Stimulated activated naive B cell treated with anti-CD40 and anti-IgM and Interleukin-4, amounts not matched to agents 10 μg/mL and 1 μg/mL and 100 μg/mL, for 72 hours (primary cell): ENCODE measurements at places on chromosomes 2 and 18.
A peak's percentile ranks its signal among the peaks of the same experiment; 100 is the strongest.

GRCh38 chr2:31446848-31447247 lies 32.3 kb upstream of the XDH start:
- DNase-seq, result no peak

- DNase-seq, result no peak
These were observed 518.2 kb upstream of the RAB12 start for GRCh38 chr18:8091035-8091434.

DNA sequence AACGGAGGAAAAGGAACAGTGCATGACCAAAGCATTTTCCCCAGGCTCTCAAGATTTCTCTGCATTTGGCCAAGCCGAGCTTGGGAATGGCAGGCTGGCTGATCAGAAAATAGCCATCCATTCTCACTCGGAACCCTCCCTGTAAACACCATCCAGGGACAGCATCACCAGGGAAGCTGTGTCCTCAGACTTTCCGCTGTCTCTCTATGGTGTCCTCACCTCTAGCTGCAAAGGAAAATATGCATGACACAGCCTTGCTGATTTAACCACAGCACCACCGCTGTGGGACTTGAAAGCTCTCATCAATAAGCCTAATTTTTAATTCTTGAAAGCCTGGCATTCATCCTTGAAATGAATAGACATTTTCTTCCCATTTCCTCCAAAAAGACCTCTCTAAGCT lies 311.7 kb downstream of the EIPR1 start:
- DNase-seq, result no peak

GRCh38 chr18:8142131-8142711 lies 467.0 kb upstream of the RAB12 start:
- DNase-seq, result no peak

- DNase-seq, result no peak
These were observed 254.0 kb upstream of the SLC14A2 start for GRCh38 chr18:45361125-45361851.

DNA sequence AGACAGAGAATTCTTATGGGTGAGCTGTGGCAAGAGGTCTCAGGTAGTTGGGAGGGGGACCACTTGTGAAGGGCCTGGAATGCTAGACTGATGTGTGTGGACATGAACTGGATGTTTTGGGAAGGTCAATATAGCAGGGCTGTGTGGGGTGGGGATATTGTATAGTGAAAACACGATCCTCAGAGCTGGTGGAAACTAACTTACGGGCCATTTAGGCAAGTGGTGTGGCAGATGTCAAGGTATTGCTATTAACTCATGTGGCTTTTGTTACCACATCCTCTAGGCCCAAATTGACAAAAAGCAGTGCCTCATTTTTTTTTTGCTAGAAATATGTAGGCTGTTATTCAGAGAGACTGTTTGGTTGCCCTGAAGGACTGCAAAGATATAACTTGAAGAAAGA lies 8.0 kb upstream of the GALNT1 start:
- no peak for DNase-seq

DNA sequence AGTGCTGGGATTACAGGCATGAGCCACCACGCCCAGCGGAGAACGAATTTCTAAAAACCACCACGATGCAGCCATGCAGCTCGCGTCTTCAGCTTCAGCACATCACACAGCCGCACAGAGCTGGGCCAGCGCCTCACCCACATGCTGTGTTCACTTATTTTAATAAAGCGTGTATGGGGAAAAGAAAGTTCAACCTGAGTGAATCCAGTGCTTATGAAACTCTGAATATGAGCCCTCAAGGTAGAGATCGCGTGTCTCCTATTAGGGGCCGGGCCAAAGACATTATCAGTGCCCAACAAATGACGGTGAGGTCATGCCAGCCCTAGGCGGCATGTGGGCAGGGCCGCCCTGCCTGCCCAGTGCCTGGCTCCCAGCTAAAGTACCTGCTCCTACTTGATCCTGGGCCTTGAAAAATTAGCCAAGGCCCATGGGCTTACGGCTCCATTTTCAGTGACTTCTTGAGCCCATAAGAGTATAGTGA lies 44.3 kb downstream of the SPRED2 start:
- DNase-seq, result peak; percentile 59

DNA sequence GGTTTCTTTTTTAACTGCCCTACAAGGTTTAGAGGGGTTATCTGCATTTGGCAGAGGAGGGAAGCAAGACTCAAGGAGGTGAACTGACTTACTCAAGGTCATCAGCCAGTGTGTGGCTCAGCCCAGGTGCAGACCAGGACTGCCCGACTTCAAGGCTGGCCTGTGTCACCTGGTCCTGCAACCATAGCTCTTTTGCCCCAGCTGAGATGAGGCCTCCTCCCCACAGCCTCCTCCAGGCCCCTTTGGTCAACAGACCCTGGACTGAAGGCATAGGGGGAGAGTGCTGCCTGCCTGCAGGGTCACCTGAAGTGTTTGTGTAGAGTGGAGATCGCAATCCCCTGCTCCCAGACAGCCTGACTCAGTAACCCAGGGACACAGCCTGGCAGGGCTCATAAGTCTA lies 168.5 kb upstream of the GLI2 start:
- DNase-seq, result no peak

- DNase-seq, result no peak
These were observed 4.8 kb upstream of the ATP6V1C2 start for GRCh38 chr2:10716581-10716980.

DNA sequence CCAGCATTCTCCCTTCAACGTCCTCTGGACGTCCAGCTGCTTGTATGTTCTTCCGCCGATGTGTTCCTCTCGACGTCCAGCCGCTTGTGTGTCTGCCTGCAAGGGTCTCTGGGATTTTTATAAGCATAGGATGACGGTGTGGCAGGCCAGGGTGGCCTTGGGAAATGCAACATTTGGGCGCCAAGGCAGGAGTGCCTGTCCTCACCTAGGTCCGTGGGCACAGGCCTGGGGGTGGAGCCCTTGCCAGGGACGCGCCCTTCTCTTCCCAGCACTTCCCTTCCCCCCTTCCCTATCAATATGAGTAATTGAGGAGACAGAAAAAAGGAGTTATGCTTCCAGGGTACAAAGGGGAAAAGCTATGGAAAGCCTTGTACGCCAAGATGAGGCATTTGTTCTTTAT lies 6.4 kb downstream of the NLRC4 start:
- no peak for DNase-seq

DNA sequence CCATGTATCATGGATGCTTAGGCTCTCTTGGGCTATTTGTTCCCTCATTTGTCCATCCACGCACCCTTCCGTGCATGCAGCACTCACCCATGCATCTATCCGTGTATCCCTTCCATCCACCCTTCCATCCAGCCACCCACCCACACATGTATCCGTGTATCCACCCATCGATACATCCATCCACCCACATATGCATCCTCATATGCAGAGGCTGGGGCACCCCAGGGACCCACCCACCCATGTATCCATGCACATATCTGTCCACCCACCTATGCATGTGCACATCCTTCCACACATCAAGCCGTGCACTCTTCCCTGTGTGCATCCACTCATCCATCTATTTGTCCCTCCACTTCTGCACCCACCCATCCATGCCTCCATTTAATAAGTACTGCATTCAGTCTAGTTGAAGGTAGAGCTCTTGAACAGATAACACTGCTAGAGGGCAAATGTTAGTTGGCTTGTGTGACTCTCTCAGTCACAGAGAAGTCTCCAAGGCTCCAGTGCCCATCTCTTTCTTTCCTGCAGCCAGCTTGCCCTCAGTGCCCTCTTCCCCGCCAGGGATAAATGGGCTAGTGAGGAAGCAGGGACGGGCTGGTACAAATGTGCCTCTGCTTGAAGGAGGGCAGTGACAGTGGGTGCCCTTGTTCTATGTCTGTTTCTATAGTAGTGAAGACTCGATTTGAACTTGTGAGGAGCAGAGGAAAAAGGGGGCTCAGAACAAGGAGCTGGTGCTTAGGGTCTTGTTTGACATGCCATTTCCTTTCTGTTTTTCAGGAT lies 61.5 kb downstream of the EMILIN2 start:
- DNase-seq, result no peak

DNA sequence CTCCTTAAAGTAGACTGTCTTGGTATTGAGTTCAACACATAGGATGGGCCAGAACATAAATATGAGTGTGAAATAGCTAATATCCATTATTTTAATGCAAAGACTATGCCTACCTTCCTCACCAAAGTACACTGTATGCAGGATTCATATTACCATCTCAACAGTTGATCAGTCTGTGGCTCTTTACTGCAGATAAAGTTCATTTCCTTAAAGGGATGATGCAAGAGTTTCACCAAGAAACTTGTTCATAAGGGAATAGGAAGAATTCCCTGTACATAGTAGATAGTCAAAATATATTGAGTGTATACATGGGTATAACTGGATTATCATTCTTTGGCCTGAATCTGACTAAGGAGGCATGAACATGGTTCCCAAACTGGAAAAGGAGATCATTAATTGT lies 35.0 kb downstream of the MARS2 start:
- no peak for DNase-seq

- DNase-seq, result no peak
These were observed 131.4 kb downstream of the CD8B2 start for GRCh38 chr2:106618614-106619013.

DNA sequence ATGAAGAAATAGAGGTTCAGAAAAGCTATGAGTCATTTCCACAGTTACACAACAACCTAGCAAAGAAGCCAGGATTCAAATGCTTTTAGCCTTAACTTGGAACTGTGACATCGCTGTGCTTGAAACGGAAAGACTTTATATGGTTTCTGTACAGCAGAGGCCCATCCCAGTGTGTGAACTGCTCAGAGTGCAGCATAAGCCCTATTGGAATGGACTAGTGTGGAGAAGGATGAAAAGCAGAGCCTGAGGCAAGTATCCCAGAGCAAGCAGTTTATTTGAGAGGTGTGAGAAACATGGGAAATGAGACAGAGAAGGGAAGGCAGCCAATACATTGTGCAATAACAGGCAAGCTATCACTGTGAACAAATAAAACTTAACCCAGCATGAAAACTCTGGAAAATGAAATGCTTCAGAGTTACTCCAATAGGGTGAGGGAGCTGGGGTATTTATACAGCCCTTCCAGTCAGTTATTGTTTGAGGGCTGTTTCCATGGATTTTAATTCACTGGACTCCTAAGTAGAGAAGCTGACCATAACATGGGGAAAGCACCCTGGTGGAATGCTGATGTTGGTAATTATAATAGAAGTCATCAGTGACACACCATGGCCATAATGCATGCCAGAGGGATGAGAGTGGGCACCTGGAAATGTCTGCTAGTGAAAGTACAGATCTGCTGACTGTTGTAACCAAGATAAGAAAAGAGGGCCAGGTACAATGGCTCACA lies 254.0 kb upstream of the POU3F3 start:
- DNase-seq, result no peak

DNA sequence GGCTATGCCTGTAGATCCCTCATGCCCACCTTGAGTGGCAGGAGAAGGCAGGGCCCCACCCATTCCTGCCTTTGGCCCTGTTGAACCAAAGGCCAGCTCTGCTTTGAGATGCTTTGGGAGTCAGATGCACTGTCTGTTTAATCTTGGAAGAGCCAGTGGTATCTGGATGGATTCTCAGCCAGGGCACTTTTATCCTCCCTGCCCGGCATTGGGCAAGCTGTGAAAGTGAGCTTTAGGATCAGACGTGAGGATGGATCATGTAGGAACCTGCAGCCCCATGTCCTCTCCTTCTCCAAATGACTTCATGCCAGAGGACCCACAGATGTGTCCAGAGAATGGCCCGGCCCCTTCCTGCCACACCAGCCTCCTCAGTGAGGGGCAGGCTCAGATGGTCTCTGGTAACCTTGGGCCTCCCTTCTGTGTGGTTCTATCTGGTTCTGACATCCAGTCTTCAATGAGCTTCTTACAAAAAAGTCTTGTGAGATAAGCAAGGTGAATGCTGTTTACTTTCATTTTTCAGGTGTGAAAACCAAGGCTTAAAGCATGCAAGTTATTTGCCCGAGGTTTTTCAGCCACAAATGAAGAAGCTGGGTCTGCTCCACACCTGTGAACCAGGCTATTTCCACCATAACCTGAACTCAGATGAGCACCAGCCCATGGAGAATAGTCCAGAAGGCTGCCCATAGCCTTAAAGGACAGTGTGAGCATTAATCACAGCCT lies 123.8 kb downstream of the KCTD1 start:
- DNase-seq, result no peak

DNA sequence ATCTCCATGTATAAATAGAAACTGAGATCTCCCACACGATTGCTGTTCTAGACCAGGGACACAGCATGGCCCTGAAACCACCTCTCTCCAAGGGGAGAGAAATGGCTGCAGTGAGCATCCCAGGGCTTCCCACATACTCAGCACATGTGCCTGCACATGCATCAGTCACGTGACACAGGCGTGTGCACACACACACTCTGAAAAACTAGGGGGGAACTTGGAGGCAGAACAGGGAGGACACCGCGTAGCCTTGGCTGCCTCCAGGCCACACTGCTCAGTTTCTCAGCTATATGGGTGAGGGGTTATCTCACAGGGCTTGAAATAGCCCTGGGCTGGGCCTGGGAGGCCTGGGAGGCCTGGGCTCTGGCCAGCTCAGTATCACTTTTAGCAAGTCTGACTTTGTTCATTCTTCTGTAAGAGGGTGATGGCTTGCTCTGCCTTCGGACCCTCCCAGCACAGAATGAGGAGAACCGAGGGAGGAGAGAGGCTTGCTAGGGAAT lies 66.9 kb downstream of the EMX1 start:
- no peak for DNase-seq

DNA sequence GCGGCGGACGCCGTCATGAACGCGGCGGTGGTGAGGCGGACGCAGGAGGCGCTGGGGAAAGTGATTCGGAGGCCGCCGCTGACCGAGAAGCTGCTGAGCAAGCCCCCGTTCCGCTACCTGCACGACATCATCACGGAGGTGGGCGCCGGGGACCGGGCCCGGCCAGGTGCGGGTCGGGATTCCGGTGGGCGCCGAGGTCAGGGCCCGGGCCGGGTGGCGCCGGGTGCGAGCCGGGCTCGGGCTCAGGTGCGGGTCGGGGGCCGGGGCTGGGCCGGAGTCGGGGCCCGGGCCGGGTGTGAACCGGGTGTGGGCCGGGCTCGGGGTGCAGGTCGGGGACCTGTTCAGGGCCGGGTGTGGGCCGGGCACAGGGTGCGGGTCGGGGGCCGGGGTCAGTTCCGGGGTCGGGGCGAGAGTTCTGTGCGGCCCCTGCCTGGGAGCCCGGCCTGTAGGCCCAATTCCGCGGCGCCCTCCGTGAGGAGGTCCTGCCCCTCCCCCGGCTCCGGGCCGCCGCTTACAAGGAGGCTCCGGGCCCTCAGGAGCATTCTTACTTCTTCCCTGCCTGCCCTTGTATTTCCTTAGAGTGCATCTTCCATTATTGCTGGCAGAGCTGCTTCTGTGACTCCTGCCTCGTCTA lies 447 bp downstream of the TRAF3IP1 start:
- DNase-seq, result no peak

- no peak for DNase-seq
These were observed 372.6 kb downstream of the STK39 start for GRCh38 chr2:167874812-167875211.

- no peak for DNase-seq
These were observed 34.8 kb downstream of the ATOH8 start for GRCh38 chr2:85788603-85789002.

DNA sequence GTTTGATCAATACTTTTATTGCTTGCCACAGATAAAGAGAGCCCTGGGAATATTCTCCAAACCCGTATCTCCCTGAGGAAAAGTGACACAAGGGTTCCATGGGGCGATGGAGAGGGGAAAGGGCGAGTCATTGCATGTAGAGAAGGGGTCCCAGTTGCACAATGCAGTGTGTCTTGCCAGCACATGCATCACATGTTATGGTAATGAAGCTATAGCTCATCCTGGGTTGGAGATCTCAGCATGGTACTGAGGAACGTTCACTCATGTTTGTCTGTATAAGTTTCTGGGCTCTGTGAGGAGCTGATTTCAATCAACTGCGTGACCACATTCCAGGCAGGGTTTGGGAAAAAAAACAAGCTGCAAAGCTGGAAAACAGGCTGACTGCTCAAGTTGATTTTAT lies 220.7 kb upstream of the MC4R start:
- DNase-seq, result no peak

GRCh38 chr2:15750822-15751329 lies 159.2 kb downstream of the DDX1 start:
- DNase-seq, result no peak
